Memory B cell (primary cell): ENCODE measurements at places on chromosomes 3 and 15.

GRCh38 chr3:50303013-50303815, at the start of gene HYAL1:
TSS of gene HYAL1 (minus strand) at chr3:50303574. CDS start at chr3:50302956, 618 bp downstream.
- no peak for DNase-seq

DNA sequence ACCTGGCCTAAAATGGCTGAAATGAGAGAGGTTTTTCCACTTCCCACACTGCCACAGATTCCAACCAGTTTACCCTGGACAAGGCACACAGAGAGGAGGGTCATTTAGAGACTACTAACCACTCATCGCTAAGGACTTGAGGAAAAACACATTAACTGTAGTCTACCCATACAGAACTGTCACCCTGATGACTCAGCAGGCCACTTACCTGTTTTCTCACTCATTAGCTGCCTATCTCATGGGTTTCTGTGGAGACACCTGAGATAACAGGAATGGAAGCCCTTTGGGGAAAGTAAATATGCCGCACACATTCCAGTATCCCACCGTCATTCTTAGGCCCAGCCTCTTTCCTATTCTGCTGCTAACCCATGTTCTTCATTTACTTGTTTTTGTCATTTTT, 50.0 kb downstream of the ABCC5 start:
- DNase-seq = no peak

DNA sequence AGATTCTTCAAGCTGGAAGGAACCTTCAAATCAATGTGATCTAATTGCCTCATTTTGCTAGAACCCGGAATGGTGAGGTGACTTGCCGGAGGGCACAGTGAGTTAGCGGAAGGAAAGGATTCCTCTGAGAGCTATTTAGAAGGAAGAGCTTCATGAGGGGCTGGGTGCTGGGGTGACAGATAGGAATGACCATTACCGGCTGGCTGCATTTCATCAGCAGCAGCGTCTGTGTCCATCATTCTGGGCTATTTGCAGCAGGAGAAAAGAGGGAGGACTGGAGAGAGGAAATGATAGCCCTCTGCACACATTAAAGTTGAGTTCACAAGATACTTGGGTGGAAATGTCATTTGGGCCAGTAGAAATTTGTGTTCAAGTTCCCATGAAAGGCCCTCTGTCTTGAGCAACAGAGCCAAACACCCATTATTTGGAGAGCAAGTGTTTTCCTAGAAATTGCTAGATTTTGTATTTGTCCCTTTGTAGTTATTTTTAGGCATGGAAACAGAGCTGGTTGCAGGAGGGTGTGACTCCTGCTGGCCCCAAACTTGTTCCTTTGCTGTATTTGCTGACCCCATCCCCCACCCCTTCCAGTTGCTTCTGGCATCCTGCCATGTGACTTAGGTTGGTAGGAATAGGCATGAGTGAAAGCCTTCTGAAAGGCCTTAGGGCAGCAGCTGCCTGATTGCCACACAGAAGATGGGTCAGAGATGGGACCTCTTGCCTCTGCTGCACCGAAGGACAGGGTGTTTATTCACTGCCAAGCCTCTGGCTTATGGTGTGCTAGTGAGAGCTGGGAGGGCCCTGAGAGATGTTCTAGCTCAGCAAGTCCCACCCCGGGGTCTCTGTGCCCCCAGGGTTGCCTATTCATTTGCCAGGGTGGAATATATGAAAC, 87.5 kb upstream of the PLXNA1 start:
- DNase-seq = no peak

- DNase-seq = no peak
These were observed 15.2 kb downstream of the GNAI2 start for GRCh38 chr3:50251220-50251619.

DNA sequence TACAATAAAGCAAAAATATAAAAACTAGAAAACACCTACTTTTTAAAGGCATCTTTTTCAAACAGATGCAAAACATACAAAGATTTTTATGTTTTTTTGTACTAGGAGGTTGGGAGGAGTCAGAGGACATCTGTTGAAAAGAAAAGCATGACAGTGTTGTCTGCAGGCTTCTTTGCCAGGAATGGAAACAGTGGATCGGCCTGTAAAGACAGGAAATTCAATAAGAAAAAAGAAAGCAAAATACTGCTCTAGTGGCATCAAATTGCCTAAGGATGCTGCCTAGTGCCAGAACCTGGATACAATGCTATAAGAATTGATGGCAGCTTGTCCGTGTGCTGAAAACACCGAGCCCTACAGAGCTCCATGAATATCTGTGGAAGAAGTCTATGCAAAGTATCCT, 69.9 kb downstream of the TBC1D5 start:
- no peak for DNase-seq

DNA sequence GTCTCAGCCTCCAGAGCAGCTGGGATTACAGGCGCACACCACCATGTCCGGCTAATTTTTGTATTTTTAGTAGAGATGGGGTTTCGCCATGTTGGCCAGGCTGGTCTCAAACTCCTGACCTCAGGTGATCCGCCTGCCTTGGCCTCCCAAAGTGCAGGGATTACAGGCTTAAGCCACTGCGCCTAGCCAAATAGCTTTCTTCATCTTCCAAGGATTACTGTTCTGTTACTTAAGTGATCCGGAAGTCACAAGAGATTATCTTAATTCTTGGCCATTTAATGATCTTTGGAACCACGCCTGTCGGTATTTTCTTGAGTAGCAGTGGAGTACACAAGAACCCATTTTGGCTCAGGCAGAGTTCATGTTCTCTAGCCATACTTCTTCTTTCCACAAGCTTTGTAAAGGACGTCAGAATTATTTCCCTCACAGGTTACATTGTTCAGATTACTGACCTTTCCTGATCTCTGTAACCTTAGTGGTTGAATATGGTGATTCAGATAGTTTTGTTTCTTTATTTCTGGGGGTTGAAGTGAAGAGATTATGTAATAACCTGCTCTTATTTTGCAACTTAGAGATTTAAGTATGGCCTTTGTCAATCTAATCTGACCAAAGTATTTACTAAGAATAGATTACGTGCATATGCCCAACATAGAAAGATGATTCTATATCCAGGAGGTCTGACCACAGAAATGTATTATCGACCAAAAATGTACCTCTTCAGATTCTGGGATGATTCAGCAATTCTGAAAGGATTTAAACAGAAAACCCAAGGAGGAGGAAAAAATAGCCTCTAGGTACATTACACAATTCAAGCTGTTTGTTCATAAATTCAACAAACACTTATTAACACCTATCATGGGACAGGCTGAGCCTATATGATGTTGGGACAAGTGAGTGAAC, 132.2 kb downstream of the GREM1 start:
- no peak for DNase-seq

GRCh38 chr3:50986726-50987125, 312.0 kb downstream of the DOCK3 start:
- no peak for DNase-seq

DNA sequence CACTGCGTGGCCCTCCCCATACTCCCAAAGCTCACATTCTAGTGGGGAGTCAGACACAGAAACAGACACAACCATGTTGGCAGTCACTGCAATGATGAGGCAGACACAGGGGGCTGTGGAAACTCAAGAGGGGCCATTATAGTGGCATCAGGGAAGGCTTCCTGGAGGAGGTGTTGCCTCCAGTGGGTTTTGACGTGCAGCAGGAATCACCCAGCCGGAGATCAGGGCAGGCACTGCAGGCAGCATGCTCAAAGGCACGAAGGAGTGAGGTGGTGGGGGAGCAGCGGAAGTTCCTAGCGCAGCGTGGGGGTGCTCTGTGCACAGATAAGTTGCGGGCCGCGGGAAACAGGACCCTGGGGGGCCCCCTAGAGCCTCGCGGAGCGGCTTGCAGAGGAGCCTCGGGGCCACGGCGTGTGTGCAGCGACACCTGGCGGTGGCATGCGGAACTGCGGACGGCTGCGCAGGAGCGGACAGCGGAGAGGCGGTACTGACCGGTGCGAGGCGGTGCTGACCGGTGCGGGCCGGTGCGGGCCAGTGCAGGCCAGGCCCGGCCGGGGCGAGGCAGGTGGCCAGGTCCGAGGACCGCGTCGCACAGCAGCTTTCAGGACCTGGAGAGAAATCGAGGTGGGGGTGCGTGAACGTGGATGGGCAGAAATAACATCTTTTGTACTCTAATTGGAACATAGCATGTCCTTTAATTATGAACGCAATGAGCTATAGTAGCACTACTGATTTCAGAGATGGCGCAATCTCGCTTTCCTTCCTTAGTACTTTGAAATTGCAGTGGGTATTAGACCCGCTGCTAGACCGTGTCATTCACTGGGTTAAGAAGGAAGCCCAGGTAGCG, 101.5 kb downstream of the FBLN2 start:
- peak; percentile 78 for DNase-seq

GRCh38 chr3:153173758-153174516, 11.9 kb downstream of the RAP2B start:
- DNase-seq = no peak

DNA sequence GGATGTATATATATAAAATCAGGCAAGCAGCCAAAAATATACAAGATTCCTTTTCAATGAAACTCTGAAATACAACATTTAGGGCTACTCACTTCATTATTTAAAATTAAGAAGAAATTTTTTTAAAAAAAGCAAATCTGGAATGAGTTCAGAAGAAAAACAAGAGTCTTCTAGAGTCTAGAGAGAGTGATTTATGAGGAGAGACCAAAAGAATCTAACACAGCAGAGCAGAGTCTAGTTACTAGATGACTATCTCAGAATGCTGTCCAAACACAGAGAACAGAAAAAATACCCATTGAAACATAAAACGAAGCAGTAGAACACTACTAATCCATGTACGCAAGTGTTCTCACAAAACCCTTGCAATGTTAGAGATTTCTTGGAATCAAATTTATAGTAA, 275.2 kb upstream of the CBLB start:
- no peak for DNase-seq

- DNase-seq = no peak
These were observed 85.7 kb upstream of the TGFBR2 start for GRCh38 chr3:30520699-30521098.

DNA sequence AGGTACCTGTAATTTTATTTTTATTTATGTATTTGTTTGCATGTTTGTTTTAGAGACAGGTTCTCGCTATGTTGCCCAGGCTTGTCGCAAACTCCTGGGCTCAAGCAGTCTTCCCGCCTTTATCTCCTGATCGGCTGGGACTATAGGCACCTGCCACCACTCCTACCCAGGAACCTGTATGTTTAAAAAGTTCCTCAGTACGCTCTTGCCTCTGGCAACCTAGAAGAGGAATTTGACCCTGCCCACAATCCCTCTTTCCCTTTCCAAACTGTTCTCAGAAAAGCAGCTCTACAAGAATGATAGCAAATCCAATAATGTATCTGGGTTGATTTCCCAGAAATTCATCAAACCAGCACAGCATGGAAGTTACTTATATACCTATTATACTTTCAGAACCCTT, 20.9 kb upstream of the PHLDB2 start:
- DNase-seq = no peak

GRCh38 chr3:187770224-187770623, 25.0 kb upstream of the BCL6 start:
- DNase-seq = no peak

DNA sequence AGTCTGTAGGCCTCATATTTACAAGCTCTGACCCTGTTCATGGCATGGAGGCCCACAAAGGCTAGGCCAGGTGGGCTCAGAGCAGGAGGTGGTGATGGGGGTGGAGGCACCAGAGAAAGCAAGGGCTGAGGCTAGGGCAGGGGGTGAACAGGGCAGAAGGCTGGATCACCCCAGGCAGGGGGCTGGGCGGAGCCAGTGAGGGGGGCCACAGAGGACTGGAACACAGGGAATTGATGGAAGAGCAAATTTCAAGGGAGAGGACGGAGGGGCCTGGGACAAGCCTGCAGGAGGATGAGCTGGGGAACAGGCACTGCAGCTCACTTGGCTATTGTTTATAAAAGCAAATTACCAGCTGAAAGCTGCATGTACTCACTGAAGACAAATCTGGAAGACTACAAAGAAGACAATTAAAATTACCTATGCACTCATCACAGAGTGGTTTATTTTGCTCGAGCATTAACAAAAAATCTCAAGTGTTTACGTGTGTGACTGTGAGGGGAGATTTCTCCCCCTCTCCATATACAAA, 11.0 kb downstream of the TNFAIP8L3 start:
- DNase-seq = no peak
